ENCODE measurements at places on chromosomes 7 and 10.
A peak's percentile ranks its signal among the peaks of the same experiment; 100 is the strongest.

DNA sequence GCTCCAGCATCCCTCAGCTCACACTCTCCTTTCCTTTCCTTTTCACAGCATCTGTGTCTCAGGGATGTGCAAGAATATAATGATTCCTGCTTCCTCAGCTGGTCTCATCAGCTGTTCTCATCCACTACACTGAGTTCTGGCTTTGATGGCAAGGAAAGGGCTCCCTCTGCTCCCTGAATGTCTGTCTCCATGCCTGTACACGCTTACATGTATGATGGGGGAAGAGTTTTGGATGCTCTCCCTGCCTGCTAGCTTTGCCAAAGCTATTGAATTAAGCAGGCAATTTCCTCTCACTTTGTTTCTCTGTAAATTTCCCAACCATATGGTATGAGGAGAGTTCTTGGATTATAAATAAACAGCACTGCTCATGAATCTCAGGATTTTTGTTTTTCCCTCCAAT is 254.5 kb downstream of the SORCS3 start:
- no peak for DNase-seq

- no peak for DNase-seq
These were observed 61.5 kb downstream of the CPVL start for GRCh38 chr7:29084832-29085231.

- DNase-seq, result no peak
These were observed 705.5 kb downstream of the GRID1 start for GRCh38 chr10:85661123-85661522.

DNA sequence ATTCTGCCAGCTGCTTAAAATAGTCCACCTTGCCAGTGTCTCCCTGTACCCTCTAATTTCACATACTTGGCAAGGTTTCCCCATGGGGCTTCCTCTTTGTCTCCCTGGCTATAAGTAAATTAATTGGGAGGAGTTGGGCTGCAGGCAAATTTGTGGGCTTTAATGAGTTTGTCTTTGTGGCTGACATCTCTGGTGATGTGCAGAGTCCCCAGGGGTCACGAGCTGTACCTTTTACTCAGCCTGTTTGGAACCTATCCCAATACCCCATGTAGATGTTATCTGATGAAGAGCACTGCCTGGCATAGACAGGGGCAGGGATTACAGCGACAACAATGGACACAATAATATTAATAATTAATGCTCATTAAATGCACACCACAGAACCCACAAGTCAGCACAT is 132.5 kb downstream of the SLIT1 start:
- no peak for DNase-seq

DNA sequence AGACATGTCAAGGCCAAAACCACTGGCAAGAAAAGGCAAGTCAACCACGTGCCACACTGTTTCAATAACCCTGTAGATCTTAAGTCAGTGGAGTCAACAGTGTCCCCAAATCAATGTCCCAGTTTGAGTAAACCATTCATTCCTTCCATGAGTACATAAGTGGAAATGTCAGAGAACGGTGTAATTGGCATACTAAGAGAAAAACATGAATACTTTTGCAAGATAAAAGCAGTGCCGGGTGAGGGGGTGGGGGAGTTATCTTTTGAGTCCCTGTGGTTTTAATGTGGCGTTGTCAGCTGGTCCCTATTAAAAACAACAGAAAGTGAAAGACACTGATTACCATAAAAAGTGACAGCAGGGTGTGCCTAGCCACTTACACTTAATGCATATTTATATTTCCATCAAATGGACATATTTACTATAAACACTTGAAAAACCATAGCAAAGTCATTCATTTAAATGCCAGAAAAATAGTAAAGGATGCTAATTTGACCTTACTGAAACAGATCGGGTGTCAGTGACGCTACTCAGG is 37.8 kb downstream of the RSU1 start:
- DNase-seq, result no peak

- DNase-seq, result no peak
These were observed 150.7 kb downstream of the LRMDA start for GRCh38 chr10:75582102-75582501.

GRCh38 chr10:69730251-69731156 is 71.2 kb upstream of the COL13A1 start:
- no peak for DNase-seq

GRCh38 chr10:106440355-106440754 is 724.2 kb downstream of the SORCS1 start:
- no peak for DNase-seq

- DNase-seq, result no peak
These were observed 5.7 kb upstream of the VIM start for GRCh38 chr10:17222329-17222728.

- no peak for DNase-seq
These were observed 162.0 kb upstream of the PLXNA4 start for GRCh38 chr7:132738254-132738653.

DNA sequence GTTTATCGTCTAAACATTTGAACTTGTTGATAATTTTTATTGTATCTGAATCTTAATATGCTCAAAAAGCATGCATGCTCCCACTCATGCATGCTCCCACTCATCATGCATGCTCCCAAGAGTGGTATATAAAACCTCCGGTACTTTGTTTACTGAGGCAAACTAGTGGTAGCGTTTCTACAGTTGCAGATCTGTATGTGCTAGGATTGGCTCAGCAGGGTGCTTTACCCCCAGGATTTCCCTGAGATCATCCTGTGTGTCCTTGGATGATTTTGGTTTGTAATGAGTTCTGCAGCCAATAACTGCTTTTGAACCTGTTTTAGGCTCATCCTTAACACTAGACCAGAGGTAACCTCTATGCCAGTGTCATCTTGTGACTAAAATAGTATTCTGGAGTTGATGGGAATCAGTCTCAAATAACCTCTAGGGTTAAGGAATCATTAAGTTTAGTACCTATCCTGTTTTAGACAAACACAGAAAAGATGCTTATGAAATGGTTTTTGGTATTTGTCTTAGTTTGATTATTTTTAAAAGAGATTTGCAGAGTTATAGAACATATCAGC is 40.4 kb downstream of the PHTF2 start:
- no peak for DNase-seq

DNA sequence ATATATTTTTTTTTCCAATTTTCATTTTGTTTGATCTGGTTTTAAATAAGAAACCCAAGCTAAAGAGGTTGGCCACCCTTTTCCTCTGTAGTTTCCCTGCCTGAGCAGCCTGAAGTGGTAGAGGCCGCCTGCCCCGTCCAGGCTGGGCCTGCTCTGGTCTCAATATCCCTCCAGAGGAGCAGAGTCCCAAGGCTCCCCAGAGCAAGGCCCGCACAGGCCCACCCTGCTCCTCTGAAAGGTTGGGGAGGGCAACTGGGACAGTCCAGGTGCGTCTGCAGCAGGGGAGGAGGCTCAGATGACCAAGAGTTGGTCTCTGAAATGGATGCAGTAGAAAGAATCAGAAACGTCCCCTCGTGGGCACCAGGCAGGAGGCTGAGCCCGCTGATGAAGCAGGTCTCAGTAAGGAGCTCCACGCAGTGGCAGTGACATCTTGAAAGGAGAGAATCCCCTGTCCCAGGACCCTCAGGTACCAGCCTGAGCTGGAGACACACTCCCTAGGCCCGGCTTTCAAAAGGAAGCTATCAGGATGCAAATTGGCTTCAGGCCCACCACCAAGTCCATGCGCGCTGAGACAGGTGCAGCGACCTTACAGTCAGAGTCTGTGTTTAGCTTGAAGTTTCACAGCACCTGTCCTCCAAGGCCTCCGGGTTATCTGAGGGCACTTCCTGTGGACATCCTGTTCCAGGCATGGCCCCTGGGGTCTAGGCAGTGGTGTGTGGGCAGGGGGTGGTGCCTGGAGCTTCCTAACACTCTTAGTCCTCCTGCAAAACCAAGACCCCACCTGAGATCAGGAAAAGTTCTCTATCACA is 37.7 kb downstream of the EN2 start:
- no peak for DNase-seq

GRCh38 chr10:1229116-1229515 is 172.9 kb downstream of the WDR37 start:
- DNase-seq, result no peak

GRCh38 chr7:1562597-1563051 is 6.6 kb upstream of the TMEM184A start:
- DNase-seq, result no peak

GRCh38 chr10:97648562-97649404 is 8.3 kb downstream of the PI4K2A start:
- peak; percentile 88 for DNase-seq

DNA sequence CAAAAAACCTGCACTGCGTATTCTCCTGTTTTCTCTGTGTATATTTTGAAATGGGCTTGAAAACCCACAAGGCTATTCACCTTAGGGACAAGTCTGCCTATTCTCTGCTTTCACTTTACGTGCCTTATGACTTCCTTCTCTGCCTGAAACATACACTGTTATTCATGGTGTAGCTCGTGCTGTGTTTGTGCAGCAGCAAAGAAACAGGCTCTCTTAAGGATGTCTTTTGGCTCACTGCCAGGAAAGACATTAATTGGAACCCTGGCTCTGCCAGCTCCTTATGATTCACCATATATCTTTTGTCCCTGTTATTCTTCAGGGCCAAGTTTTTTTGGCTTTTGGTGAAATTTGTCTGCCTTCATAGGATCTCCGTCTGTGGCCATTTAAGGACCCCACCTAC is 92.4 kb downstream of the TMEM106B start:
- no peak for DNase-seq

DNA sequence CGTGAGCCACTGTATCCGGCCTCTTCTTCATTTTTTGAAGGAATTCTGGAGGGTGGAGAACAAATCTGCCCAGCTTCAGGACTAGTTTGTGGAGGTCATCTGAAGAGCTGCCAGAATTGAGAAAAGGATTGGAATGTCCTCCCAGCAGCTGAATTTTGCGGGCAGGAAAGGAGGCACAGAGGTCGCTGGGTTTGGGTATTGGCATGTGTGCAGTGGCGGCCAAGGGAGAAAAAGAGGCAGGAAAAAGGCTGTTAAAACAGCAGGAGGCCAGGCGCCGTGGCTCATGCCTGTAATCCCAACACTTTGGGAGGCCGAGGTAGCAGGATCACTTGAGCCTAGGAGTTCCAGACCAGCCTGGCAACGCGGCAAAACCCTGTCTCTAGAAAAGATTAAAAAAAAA is 80.4 kb downstream of the HIP1 start:
- DNase-seq, result no peak

DNA sequence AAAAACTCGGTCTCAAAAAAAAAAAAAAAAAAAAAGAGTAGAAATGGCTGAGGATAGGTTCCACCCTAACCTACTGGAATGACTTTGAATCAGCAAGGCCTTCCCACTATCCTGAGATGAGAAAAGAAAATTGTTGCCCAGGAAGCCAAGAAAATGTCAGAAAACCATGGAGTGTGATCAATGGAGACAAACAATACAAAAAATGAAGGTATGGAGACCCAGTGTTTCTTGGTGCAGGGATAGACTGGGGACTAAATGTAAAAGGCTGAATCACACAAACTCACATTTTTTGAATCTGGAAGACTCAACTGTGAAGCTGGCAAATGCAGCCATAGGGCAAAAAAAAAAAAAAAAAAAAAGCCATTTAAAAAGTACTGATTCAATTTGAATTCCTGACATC is 364.3 kb upstream of the ANKRD30A start:
- DNase-seq, result no peak

DNA sequence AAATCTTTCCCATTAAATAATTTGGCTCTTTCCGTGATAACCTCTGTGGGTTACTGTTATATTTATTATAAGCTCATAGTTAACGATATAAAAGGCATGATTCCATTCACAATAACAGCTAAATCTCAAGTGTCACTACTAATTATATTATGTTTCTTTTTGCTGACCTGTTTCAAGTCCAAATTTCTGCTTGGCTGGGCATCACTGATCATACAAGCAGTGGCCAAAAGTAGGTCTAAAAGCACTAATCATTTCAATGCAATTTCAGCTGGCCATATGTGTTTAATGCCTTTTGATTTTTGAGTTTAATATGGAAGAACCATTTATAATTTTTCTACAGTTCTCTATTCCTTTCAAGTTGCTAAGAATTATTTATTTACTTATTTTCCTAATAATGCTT is 110.7 kb downstream of the SEMA3A start:
- DNase-seq, result no peak

GRCh38 chr10:17425584-17426262 is 28.7 kb downstream of the ST8SIA6 start:
- DNase-seq, result peak; percentile 100

GRCh38 chr7:90472805-90473540 is 3.5 kb downstream of the PTTG1IP2 start:
- DNase-seq, result no peak

DNA sequence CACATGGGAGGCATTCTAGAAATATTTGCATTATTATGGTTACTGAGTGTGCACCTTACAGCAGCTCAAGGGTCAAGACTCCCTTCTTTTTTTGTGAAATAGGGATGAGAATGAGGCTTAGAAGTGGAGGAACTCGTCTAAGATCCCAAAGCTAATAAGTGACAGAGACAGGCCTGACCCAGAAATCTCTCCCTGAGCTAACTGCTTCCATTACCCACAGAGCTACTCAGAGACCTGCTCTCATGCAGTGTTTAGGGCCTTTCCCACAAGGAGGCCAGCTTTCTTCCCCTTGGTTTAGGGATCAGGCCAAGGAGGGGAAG is 301.7 kb downstream of the RPS24 start:
- no peak for DNase-seq

DNA sequence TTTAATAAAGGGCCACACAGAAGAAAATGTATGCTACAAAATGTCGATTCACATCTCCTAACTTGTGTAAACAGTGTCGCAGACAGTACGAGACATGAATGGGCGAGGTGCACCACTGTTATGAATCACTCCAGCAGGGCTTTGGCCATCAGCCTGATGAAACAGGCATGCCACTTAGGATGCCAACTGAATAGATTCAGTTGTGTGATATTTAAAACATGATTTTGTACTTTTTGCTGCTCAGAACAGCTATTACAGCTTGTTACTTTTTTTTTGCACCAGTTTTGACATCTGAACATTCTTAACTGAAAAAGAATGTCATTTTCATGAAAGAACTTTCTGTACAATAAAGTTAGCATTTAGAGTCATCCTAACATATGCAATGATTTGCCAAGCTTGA is 138.1 kb downstream of the VTI1A start:
- DNase-seq, result no peak

DNA sequence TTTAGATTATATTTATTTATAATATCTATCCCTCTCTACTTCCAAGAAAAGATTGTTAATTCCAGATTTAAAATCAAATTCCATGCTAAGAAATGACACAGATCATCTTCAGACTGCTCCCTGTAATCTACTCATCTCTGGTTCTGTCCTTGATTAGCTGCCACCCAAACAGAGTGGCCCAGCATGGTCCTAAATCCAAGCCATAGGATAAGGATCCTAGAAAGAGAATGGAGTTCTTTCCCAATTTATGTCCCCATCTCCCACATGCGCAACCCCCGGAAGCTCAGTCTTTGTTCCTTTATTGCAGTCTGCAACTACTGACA is 23.4 kb upstream of the HDAC9 start:
- no peak for DNase-seq

- no peak for DNase-seq
These were observed 52.4 kb upstream of the LRRC17 start for GRCh38 chr7:102860351-102860811.

DNA sequence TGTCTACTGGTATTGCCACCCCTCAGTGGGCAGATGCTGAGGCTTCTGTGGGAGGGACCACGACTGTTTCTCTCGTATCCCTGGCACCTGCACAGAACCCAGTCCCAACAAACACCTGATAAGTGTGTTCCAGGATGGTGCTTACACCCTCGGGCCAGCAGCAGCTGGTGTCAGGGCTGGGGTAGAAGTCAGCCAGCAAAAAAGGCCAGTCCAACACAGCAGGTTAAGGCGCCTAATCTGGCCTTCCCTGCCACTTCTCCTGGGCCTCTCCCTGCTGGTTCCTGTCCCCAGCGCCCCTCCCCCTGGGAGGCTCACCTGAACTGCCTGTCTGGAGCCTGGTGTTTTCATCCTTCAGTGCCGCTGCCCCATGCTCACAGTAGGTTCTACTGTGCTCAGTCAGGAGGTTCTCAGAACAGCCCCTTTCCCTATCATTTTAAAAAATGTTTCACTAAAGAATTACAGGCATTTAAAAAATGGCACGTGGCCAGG is 20.0 kb downstream of the PODXL start:
- no peak for DNase-seq

All from hematopoietic multipotent progenitor cell treated with erythropoietin and hydrocortisone succinate and interleukin-3 and kit ligand, for 8 days (in vitro differentiated cells).